ENCODE measurements at places on chromosomes 6 and 20.

DNA sequence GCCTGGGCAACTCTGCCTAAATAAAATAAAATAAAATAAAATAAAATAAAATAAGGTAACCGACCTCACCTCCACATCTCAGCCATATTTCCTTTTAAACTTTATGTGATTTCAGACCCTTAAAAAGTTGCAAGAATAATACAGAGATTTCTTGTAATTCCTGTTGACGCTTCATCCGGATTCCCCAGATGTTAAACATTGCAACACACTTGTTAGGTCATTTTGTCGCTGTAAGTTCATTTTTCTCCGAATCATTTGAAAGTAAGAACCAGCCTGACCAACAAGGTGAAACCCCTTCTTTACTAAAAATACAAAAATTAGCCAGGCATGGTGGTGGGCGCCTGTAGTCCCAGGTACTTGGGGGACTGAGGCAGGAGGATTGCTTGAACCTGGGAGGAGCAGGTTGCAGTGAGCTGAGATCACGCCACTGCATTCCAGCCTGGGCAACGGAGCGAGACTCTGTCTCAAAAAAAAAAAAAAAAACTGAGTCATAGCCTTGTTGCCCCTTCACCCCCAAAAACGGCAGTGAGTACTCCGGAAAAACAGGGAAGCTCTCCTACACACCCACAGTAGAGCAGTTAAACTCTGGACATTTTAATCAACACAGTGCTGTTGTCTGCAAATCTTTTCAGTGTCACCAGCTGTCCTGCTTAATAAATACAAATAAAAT lies 5.9 kb downstream of the PYGB start:
- DNase-seq: no peak

GRCh38 chr6:113405326-113406047 lies 451.7 kb upstream of the MARCKS start:
- no peak for DNase-seq

DNA sequence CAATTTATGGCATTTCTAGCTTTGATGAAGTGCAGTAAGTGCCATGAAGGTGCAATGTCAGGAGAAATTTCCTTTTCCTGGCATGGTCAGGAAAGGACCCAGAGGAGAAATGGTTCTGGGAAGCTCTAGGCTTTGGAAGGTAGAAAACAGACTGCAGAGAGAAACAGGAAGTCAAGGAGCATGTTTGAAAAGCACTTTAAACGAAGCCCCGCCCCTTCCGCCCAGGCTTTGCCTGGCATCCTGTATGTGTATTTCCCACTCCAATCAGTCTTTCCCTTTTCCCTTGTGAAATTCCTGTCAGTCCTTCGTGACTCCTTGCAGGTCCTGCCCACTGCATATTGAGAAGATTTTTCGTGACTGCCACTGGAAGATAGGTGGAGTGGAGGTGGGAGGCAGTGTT lies 320.9 kb upstream of the SASH1 start:
- DNase-seq: no peak

DNA sequence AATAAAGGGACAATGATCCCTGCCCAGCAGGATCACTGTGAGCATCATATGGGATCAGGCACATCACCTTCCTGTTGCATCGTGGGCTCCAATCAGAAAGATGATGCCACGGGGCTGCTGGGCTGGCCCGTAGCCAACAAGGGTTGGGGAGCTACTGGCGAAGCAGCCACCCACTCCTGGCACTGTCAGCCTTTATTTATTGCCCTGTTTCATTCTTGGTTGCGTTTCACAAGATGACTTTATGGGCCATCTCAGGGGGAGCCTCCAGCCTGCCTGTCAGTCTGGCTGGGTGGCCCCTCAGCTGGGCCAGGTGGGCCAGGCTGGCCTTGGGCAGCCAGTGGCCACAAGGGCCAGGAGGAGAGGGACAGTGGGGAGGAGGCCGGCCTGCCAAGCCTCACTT lies 17.3 kb downstream of the VSTM2L start:
- no peak for DNase-seq

DNA sequence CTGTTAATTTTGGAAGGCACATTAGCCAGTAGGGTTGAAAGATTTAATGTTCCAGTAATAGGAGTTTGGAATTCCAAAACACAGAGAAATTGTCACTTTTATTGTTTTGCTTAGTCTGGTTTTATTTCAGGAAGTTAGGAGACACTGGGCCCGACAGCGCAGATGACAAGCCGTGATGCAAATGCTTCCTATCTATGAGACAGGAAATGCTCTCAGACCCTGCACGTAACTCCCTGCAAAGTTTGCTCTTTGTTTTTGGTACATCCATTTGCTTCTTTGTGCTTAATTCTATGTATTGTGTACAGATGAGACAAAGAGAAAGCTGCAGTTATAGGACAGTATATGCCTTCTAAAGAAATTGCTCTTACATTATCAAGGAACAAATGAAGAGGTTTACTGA lies 201.6 kb upstream of the SGK1 start:
- DNase-seq: peak; percentile 63

- peak; percentile 23 for DNase-seq
Measured at GRCh38 chr20:49167811-49168507, 20.2 kb downstream of the STAU1 start.

DNA sequence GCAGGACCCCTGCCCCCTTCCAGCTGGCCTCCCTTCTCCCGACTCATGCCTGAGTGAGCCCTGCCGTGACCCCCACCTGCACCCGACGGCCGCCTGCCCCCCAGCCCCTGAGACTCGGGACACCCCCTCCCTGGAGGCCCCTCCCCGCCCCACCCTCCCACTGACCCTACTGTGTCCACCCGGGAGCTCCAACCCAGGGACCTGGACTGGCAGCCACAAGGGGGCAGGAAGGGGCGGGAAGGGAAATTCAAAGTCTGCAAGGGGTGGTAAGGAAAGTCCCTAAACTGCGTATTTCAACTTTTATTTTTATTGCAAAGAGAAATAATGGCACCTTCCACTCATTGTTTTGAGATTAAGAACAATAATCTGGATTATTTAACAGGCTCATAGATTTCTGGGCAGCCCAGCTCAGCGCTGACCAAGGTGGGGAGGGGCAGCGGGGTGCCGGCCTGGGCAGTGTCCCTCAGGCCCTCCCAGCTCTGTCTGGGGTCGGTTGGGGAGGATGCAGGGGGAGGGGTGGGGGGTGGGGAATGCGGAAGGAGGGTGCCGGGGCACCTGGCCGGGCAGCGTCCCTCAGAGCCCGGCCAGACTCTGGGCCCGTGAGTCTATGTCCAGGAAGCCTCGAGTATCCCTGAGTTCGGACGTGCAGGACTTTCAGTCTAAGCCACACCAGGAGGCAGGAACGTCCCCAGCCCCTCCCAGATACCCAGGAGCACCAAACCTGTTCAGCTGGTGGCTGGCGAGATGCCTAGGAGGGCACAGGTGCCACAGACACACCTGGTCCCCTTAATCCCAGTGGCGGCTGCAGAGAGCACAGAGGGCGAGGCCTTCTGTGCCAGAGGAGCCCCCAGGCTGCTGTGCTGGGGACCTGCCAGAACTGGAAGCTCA lies 1.3 kb upstream of the PTK6 start:
- DNase-seq: no peak

DNA sequence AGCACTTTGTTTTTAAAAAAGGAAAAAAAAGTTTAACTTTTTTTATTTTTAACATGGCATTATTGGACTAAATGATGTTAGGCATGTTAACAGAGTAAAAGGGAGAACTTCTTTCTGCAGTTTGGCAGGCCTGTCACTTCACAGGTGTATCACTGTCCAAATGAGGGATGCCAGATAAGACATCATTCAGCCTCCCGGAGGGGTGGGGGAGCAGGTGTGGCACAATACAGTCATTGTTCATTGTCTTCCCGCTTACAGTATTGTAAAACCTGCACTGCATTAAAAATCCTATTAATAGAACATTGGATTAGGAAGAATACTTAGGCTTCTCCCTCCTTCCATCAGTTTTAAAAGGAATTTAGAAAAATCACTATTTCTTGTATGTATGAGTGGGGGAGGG lies 80.7 kb downstream of the CARMIL1 start:
- no peak for DNase-seq

GRCh38 chr6:166620478-166621113 lies 6.5 kb downstream of the RPS6KA2 start:
- DNase-seq: no peak
